Stimulated activated CD8-positive, alpha-beta memory T cell treated with anti-CD3 and anti-CD28 coated beads, Interleukin-7, amount 100 ng/mL, for 48 hours (primary cell): ENCODE measurements at places on chromosomes 6 and 20.

GRCh38 chr6:27743787-27744186 is 168.4 kb downstream of the OR2B2 start:
- no peak for DNase-seq

- no peak for DNase-seq
Observed at GRCh38 chr6:140071601-140072062, 697.2 kb upstream of the CITED2 start.

DNA sequence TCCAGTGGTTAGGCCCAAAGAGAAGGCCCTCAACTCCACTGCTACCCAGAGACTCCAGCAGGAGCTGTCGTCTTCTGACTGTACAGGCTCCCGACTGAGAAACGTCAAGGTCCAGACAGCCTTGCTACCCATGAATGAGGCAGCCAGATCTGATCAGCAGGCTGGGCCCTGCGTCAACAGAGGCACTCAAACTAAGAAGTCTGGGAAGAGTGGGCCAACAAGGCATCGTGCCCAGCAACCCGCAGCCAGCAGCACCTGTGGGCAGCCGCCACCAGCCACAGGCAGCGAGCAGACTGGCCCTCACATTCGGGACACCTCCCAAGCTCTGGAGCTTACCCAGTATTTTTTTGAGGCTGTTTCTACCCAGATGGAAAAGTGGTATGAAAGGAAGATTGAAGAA is 8.1 kb downstream of the LYRM2 start:
- no peak for DNase-seq

- no peak for DNase-seq
Observed at GRCh38 chr6:52053038-52053695, 34.2 kb downstream of the PKHD1 start.

GRCh38 chr6:37081042-37081607 is 75.7 kb downstream of the FGD2 start:
- DNase-seq, result no peak

DNA sequence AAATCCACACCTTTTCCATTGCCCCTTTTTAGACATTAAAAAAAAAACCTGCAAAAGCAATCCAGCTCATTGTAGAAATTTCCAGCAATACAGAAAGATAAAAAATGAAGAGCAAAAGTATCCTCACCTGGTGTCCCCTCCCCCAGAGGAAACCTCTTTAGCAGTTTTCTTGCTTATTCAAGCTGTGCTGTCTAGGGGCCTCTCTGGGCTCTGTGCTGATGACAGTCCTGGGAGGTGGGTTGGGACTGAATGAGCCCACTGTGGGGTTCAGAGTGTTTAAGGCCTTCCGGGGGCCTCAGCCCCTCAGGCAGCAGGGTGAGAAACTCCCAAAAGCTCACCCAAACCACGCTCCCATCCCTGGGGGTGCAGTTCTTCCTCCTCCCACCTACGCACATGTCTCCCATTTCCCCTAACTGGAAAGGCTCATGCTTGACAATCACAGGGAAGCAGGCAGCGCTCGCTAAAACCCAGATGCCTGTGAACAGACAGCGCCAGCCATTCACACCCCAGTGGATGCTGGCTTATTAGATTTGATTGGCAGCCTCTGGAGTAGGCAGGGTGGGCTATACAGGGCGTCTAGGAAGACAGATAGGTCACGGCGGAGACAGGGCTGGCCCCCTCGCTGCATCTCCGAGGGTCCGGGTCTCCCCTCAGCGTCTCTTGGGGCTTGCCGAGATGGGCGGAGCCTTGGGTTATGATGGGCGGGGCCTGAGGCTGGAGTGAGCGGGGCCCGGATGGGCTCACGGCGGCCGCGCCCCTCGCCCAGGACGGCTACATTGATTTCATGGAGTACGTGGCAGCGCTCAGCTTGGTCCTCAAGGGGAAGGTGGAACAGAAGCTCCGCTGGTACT is 4.6 kb downstream of the GUCA1A start:
- DNase-seq, result no peak
